ENCODE measurements at places on chromosomes 12 and 14.

DNA sequence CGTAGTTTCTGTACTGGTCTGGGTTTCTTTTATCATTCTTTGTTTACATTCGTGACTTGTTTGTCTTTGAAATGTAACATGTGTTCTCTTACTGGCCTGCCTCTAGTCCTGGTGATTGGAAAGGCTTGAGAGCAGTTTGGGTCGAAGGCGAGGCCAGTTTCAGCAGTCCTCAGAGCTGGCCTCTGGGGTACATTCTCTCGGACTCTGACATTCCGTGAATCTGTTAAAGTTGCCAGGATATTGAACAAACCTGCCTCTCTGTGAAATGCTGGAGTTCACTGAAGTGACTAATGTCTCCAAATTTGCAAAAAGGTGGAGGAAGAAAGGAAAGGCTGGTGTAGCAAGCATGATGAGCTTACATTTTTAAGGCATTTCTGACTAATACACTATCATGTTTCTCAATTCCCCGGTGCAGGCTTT lies 1.5 kb downstream of the PLEKHA5 start:
- DNase-seq: no peak

GRCh38 chr14:90040411-90040810 lies 21.4 kb upstream of the KCNK13 start:
- DNase-seq: no peak

GRCh38 chr12:27627123-27627852 lies 69.0 kb upstream of the REP15 start:
- no peak for DNase-seq

DNA sequence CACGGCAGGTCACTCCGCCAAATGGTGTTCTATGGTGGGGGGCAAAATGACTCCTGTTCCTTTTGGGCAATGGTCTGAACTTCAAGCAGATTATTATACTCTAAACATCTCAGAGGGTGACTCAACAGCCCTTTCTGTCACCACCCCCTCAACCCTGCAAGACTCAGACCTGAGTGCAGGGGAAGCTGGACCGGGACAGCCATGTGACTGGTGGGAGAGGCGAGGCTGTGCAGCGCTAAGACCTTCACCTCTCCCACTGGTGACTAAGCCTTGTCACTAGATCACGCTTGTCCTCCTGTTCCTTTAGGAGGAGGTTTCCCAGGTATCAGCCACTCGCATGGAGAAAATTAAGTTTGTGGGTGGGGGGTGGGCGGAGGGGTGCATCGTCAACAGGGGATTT lies 67.1 kb upstream of the CCND2 start:
- no peak for DNase-seq

DNA sequence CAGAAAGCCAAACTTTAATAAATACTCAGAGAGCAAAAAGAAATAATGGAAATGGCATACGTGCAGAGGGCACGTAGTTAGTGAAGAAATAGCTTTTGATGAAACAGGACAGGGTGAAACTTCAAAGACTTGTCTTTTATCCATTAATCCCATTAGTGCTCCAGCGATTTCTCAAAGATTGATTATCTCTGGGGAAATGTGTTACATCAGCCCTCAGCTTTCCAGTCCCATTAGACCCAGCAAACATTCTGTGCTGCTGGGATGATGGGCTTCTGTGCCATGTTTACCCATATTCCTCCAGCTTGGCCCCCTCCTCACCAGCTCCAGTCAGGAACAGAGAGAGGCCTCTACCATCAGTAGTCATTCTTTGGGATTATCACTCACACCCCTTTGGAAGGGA lies 113.1 kb downstream of the CACNA1C start:
- DNase-seq: no peak

- no peak for DNase-seq
Measured at GRCh38 chr14:58844544-58844943, 206.8 kb downstream of the DACT1 start.

DNA sequence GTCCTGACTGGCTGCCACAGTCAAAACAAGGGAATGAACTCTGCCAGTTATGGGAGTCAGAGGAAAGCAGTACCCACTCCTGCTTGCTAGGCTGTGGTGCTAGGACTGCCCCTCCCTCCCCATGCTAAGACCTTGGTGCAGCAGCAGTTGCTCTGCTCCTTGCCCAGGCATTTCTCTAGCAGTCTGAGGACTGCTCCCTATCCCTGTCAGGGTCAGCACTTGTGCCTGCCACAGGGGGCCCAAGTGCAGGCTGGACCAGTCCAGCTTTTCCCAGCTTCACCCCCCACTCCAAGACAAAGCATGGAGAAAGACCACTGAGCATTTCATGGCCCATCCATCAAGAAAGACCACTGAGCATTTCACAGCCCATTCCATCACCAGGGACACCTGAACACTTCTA lies 305.8 kb upstream of the CLEC14A start:
- no peak for DNase-seq

DNA sequence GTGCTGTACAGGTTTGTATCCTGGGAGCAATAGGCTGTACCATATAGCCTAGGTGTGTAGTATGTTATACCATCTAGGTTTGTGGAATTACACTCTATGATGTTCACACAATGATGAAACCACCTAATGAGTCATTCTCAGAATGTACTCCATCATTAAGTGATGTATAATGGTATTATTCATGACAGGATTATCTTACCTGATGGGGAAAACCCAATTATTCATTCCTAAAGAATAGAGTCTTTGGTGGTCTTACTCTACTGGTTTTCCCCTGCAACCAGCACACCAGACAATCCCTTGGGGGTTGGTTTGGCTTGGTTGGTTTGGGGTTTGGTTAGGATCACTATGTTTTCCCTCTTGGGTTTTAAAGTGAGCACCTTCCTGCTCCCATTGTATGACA lies 12.6 kb upstream of the OR10P1 start:
- DNase-seq: no peak

DNA sequence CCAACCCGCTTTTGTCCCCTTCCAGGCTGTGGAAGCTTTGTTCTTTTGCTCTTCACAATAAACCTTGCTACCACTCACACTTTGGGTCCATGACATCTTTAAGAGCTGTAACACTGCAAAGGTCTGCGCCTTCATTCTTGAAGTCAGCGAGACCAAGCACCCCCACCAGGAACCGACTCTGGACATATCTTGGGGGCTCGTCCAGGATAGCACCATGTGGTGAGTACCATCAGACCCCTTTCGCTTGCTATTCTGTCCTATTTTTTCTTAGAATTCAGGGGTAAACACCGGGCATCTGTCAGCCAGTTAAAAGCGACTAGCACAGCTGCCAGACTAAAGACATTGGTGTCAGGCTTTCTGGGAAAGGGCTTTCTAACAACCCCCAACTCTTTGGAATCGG lies 137.6 kb upstream of the PPFIA2 start:
- no peak for DNase-seq

DNA sequence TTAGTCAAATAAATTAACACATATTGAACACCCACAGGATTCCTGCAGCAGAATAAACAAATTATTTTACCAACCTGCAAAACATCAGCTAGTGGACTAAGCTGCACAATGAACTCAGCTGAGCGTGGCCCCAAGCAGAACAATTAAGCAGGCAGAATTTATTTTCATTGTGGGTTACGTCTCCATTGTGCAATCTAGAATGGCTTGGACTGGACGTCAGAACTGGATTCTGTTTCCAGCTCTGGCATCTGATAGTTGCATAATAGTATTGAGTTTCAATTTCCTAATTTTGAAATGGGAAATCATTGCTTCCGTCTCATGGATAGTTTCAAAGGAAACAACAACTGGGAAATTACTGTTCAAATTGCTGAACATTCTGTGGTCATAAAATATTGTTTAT lies 35.5 kb upstream of the RERG start:
- DNase-seq: no peak

DNA sequence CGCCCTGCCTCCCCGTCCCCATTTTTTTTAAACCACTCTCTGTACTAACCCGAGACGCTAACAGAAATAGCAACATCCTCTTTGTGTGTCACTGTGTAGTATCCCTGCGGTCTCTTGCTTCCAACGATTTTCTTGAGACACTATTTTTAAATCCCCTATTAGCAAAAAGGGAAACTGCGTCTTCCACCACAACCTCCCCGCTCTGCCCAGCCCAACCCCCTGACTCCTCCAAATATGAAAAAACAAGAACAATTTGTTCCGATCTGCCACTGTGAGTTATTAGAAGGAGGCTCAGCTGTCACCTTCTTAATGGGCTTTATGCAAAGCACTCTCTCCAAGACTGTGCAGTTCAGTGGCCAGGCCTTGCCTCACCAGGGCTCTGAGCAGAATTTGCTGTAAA lies 76.3 kb downstream of the MAP1LC3B2 start:
- DNase-seq: no peak

- DNase-seq: no peak
Measured at GRCh38 chr14:75053396-75054291, 2.4 kb upstream of the MLH3 start.

DNA sequence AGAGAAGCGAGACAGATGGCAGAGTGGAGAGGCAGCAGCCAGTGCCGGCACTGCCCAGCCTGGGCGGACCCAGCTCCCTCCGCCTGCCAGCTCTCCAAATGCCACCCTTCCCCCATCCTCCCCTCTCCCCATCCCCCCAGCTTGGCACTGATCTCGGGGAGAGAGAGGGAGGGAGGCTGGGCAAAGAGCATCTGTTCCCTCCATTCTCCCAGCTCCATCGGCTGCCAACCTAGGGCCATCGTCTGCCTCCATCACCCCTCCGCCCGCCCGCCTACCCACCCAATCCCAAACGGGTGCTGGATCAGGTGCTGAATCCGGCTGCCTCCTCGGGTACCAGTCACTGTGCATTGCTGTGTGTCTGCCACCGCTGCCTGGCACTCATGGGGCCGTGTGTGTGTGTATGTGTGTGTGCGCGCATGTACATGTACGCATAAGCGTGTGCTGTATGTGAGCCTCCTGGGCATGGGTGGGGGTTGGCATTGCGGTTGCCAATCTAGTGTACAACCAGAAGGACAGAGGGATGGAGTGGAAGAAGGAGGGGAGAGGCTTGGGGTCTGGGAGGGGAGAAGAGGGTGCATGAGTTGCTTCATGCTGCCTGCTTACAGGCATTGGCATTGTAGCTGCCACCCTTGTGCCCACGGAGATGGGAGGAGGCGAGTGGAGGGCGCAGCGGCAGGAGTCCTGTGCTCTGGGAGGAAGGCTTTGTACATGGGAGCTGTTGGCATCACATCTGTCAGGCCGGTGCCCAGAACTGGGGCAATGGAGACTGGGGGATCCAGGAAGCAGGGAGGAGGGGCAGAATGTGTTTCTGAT lies 38.4 kb downstream of the ZFHX2 start:
- no peak for DNase-seq

- no peak for DNase-seq
Measured at GRCh38 chr14:68513137-68513536, 279.7 kb downstream of the ZFP36L1 start.

DNA sequence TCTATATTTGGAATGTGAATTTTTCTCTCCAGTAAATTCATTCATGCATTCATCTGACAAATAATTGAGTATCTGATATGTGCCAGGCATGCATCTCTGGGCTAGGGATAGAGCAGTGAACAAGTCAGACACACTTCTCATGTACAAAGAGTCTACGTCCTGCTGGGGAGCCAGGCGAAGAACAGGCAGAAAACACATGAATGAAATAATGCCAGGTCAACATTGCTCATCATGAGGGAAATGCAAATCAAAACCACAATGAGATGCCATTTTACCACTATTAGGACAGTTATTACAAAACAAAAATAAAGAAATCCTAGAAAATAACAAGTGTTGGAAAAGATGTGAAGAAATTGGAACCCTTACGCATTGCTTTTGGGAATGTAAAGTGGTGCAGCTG lies 90.3 kb downstream of the PAX9 start:
- DNase-seq: no peak

GRCh38 chr14:100748944-100749343 lies 22.3 kb downstream of the DLK1 start:
- DNase-seq: no peak

GRCh38 chr12:92289629-92290349 lies 144.1 kb upstream of the BTG1 start:
- no peak for DNase-seq

- no peak for DNase-seq
Measured at GRCh38 chr12:52971679-52972329, 22.9 kb downstream of the KRT18 start.

- DNase-seq: no peak
Measured at GRCh38 chr14:103508521-103509329, 13.9 kb downstream of the CKB start.

- no peak for DNase-seq
Measured at GRCh38 chr12:32478858-32479725, 79.7 kb downstream of the FGD4 start.

- DNase-seq: peak; percentile 94
Measured at GRCh38 chr12:32115404-32116104, 8.9 kb downstream of the BICD1 start.

DNA sequence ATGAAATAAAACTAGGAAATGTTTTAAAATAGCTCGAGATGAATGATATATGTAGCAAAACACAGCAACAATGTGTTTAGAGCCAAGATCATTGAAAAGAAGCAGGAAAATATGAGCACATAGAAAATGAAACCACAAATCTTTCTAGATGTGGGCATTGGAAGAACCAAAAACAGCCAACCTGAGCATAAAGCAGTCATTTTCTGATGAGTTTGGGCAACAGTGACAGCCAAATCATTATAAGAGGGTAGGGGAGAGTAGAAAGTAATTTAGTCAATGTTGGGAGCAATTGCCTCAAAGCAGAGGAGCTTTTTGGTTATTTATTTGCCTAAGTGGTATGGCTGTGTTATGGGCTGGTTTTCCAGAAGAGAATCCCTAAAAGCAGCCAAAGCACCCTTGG lies 8.8 kb upstream of the BICDL1 start:
- no peak for DNase-seq

- no peak for DNase-seq
Measured at GRCh38 chr12:11697131-11697530, 47.7 kb downstream of the ETV6 start.

DNA sequence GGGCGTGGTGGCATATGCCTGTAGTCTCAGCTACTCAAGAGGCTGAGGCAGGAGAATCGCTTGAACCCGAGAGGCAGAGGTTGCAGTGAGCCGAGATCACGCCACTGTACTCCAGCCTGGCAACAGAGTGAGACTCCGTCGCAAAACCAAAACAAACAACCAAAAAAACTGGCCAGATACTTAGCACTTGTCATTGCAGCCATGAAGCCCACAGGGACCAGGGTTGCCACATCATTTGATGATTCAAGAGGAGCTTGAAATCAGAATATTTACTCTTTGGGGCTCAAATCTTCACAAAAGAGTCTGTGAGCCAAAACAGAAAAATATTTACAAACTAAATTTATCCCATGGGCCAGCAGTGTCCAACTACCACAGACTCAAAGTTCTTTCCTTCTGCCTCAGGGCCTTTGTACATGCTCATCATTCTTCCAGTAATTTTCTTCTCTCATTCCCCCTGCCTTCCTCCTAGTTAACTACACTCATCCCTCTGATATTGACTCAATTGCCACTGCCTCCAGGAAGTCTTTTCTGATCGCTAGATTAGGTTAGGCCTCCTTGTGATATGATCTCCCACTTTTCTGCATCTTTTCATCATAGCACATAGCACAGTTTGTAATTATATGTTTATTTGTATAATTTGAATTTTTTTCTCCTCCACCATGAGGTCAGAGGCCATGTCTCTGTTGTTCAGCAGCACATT lies 130.8 kb upstream of the PLEKHG7 start:
- DNase-seq: no peak

Measured in epithelial cell of proximal tubule (primary cell).